Renal cortical epithelial cell (primary cell): ENCODE measurements at places on chromosomes 12 and 14.

- peak; percentile 8 for DNase-seq
These were observed 178.5 kb upstream of the OR4E1 start for GRCh38 chr14:21852061-21852664.

GRCh38 chr12:53179687-53180219, 769 bp upstream of the ZNF740 start:
- DNase-seq = no peak

DNA sequence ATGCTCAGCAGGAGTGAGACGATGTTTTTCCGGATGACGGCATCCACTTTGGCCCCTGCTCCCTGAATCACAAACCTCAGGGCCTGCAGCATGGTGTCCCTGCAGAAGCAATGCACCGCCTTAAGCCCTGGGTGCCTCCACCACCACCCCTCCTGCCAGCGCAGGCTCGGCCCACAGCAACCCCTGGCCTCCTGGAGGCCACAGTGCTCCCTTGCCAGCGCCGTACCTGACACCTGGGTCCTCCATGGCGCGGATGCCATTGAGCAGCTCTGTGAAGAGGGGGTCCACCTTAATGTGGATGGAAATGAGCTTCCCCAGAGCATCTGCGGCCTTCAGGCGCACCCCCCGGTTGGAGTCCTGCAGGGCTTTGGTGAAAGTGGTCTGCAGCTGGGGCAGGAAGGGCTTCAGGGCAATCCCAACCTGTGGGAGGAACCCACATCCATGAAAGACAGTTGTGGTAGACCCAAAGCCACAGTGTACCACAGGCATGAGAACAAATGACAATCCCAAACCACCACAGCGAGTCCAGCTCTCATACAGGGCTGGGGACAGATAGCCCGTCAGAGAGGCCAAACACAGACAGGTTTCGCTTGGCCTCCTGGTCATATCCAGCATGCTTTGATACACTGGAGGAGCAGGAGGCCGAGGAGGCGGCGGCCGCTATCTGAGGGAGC, 17.9 kb upstream of the RAB35 start:
- DNase-seq = no peak

GRCh38 chr12:122921917-122922316, 26.0 kb upstream of the VPS37B start:
- DNase-seq = no peak

DNA sequence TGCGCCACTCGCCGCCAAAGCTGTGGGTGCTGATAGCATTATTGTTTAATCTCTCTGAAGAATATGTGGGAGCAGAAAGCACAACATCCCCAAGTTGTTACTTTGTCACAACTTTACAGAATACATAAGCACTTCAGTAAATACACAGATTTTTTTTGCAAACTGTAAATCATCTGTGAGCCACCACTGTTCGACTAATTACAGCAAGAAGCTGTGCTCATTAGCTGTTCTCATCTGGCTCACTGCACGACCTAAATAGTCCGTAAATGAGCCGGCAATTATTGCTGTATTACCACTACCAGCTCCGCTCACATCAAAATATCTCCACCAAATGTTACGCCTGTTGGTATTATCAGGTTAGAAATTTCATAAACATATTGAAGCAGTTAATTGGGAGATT, 228.9 kb upstream of the PRKD1 start:
- DNase-seq = no peak

DNA sequence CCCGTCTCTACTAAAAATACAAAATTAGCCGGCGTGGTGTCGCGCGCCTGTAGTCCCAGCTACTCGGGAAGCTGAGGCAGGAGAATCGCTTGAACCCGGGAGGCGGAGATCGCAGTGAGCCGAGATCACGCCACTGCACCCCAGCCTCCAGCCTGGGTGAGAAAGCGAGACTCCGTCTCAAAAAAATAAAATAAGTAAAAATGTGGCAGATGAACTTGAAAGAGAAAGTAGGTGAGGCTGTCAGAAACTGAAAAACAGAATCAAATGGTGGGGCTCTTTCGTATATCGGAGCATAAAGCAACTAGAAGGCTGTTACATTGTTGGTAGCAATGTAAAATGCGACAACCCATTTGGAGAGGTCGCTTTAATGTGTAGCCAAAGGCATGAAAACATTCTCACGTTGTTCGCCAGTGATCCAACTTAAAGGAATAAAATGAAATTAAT, 767 bp upstream of the CCNT1 start:
- DNase-seq = peak; percentile 13

GRCh38 chr14:58633831-58634230, 3.9 kb upstream of the DACT1 start:
- DNase-seq = peak; percentile 34

DNA sequence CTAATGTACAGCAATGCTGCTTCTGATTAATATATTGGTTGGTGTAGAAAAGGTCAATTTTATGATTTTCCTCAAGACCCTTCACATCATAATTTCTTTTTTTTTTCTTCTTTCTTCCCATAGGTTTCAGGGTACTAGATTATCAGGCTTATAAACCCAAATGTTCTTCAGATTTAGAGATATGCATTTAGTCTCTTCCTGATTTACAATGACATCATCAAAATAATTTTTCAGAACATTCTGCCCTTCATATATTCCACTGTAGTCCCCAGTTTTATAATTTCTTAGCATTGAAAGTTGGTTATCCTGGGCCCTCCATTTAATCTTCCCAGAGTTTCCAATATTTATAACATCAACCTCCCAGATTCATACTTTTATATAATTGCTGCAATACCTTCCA, 226.7 kb upstream of the LRFN5 start:
- DNase-seq = no peak

GRCh38 chr12:31732926-31733548, 4.2 kb upstream of the AMN1 start:
- peak; percentile 98 for DNase-seq

GRCh38 chr14:68969278-68970033, 9.6 kb downstream of the ACTN1 start:
- no peak for DNase-seq

- no peak for DNase-seq
These were observed 17.4 kb downstream of the ZDHHC17 start for GRCh38 chr12:76781321-76781720.
